ENCODE measurements at places on chromosomes 12 and 14.
A peak's percentile ranks its signal among the peaks of the same experiment; 100 is the strongest.

GRCh38 chr12:72925716-72926115 lies 653.5 kb downstream of the TRHDE start:
- DNase-seq, result no peak

DNA sequence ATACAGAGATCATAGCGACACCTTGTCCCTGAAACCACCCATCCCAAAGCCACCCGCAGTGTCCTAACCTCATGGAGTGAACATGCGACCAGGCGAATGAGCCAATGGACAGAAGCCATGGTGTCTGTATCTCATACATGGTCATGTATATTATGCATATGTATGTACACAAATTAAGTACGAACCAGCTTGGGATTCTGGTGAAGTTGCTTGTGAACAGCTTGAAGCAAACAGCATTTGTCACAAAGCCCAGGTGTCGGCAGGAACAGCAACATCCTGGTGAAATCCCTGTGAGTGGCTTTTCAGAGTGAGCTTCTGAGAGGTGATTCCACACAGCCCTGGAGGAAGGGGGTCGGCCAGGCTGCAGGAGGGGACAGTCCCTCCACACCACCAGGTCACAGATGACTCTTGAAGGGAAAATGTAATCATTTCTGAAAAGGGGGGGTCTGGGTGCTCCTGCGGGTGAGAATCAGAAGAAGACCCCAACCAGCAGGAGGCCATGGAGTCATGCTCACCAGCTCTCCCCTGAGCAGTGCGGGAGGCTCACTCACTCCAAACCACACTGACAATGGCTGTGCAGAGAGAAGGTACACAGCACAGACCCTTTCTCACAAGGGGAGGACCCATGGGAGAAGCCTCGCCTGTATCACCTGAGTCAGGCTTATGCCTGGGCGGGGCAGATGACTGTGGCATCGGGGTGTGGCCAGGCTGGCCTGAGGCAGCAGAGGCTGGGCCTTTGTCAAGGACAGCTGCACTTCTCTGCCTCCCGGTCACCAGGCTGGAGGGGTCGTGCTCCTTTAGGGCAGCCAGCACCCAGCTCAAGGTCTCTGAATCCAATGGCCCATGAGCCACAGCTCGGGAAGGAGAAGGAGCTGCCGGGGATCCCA lies 14.3 kb downstream of the CHGA start:
- no peak for DNase-seq

DNA sequence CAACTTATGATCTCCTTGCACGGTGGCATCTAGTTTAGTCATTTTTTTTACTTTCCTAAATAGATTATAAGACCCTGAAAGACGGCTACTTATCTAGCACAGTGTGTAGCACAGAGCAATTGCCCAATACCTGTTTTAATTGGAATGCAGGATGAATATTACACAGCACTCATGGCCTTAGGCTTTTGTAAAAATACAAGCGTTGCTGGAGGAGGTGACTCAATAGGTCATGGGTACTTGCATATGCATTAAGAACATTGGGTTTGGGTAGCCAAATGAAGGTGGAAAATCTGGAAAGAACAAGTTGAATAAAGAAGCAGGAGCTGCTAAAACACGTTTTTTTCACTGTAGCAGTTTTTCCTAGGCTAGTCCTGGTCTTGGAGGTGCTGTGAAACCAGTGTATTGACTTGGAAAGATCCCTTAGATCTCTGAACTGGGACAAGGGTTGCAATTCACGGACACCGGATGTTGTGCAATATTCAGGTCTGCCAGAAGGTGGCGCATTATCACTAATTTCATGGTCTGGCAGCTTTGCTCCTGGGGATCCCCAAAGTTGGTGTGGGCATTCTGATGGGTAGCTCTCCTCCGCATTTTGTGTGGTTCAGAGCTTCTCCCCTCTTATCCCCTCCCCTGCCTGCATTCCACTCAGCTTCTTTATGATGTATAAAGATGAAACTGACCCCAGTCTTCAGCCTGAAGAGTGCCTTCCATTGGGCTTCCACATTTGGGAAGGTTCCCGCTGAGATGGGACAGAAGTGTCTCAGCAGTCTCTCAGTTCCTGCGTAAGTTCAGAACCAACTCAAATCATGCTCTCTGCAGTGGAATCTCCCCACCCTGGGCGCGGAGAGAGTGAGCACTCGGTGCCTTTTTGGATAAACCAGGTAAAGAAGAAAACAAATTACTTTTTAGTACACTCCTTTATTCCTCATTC lies 278.3 kb downstream of the NRXN3 start:
- DNase-seq, result no peak

GRCh38 chr14:35113308-35113950 lies 8.4 kb downstream of the PPP2R3C start:
- DNase-seq, result no peak

DNA sequence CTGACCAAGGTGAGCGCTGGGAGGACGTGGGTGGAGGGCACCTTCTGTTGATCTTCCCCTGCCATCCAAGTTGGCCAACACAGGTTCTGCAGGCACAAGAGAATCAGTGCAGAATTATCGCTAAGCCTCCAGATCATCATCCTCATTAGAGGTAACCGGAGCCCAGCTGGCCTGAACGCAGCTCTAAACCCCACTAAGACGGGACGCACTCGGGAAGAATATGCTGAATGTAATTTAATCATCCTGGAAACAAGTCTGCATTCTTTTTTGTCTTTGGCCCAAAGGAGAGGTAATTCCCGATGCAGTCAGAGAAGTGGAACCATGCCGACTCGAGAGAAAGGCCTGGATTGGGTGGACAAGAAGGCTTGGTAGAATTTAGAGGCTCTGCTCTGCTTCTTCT lies 111.0 kb upstream of the GSC start:
- no peak for DNase-seq

- DNase-seq, result no peak
Observed at GRCh38 chr14:35934499-35934898, 108.4 kb downstream of the BRMS1L start.

DNA sequence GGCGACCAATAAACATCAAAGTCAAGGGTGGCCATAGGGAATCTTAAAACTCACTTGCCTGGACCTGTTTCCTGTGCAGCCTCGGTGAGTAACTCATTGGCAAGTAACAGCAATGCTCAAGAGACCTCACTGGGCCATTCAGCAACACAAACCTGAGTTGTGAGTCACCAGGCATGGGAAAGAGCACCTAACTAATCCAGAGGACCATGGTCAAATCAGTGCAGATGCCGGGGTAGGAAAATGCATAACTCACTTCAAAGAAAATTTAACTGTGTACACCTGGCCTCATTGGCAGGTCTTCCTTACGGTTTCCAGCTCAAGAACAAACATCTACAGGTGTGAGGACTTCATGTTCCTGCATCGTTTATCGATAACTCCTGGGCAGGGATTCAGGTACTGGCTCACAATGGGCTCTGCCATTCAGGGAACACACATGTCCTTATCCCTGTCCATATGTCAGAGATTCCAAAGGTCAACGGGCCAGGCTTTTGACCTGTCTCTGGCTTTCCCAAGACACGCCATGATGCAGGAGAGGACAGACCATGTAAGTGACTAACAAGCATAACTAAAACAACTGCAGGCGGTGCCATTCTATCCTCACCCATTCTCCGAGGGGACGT lies 211.8 kb downstream of the ANO2 start:
- no peak for DNase-seq

DNA sequence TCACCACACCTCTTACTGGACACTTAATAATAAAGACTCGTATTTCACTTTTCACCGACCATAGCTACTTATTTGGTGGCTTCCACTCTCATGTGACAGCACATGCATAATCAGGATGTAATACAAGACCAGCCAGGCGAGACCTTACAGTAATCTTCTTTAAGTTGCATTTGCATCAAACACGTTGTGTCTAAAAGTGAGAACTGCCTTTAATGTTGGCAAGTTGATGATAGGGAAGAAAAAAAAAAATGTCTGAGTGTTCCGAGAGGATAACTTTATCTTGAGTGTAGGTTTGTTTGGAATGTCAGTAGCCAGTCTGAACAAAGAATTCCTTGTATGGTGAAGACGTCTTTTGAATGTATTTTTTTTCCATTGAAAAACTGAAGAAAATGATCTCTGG lies 440.4 kb downstream of the ADAMTS20 start:
- DNase-seq, result no peak

DNA sequence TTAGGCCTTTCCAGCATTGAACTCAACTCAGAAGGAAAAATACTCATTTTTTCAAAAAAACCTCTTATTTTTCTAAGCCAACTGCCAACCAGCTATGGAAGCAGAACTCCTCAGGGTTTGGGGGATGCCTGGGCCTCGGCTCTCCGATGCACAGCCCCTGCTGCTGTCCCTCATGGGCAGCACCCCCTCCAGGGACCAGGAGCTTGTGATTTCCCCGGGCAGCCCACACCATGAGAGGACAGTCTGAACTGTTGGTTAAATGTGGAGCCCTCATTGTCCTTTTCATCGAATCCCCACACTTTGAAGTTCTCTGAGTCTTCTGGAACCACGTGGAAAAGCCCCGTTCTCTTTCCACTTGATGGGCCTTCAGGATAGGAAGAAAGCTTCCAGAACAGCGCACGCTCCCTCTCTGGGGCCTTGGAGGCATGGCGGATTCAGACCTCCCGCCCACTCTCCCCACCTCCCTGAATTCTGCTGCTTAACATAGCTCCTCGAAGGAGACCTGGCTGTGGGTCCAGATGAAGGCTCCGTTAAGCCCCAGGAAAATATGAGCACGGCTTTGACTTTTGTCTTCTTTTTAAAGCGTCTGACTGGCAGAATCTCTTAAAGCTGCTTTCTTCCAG lies 156.6 kb downstream of the CALM1 start:
- no peak for DNase-seq

- DNase-seq, result no peak
Observed at GRCh38 chr12:120314220-120314619, 12.1 kb downstream of the SIRT4 start.

GRCh38 chr14:101022121-101022520 lies 118.6 kb upstream of the RTL1 start:
- no peak for DNase-seq

DNA sequence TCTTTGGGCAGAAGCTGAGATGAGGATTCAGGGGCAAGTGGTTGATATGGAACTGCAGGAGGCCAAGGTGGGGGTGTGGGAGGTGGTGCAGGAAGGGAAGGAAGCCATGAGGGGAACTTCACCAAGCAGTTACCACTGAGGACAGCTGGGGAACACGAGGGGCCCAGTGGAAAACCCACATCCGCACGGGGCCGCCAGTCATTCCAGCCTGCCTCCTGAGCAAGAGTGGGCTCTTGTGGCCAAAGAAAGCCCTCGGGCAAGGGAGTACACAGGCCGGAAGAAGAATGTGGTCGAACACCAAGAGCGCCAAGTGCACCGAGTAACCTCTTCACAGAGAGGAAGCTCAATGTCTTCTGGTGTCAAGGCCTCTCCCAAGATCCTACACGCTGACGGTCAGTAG lies 252.2 kb upstream of the FOXN3 start:
- DNase-seq, result no peak

GRCh38 chr12:98127336-98127679 lies 388.1 kb upstream of the TMPO start:
- DNase-seq, result no peak

DNA sequence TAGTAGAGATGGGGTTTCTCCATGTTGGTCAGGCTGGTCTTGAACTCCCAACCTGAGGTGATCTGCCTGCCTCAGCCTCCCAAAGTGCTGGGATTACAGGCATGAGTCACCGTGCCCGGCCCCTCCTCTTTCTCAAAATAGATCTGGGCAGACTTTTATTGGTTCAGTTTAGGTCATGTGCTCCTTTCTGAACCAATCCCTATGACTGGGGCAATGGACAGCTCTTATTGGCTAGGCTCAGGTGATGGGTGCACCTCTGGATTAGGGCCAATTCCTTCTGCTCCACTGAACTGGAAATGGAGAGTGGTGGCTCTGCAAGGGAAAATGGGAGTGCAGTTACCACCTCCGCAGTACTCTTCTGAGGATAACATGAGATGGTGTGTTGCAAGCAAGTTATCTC lies 6.2 kb upstream of the ATP6V0A2 start:
- no peak for DNase-seq

DNA sequence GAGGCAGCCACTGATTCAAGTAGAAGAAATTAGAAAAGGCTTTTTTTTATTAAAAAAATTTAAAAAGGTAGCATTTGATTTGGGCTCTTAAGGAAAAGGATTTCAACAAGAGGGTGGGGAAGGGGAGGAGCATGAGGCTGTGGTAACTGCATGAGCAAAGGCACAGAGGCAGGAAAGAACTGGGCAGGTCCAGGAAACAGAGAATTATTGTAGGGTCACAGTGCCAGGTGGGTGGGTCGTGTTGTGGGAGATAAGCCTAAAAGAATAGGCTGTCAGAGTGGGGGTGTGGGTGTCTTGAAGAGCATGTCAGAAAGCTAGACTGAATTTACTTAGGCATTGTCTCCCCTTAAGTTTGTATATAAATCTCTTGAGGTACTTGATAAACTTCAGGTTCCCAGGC lies 7.8 kb downstream of the LIMA1 start:
- no peak for DNase-seq

- no peak for DNase-seq
Observed at GRCh38 chr12:8734873-8735381, 37.1 kb downstream of the RIMKLB start.

DNA sequence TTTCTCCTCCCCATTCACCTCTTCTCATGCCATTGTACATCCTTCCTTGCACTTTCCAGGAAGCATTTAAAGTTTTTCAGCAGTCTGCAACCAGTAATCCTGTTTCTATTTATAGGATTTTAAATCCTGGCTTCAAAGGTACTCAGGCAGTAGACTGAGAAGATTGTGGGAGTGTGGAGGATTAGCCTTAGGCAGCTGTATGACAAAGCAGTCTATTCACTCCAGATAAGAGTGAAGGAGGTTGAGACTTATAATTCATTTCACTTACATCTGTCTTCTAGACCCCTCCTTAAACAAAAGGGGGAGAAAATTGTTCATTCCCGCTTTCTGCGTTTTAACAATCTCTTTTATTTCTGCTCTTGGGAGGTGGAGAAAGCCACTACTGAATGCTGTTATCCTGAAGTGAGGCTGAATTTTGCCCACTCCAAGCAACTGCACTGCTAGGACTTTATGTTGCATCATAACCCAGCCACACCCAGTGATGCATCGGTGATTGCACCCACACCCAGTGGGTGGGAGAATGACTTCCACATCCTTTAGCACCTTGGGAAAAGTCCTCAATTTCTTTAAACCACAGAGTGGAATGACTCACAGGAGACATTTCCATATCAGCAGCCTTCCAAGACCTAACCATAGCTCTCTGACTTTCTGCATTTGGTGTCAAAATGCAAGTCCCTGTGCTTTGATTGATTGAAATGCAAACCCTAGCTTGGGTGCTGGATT lies 382.5 kb upstream of the ATP2B1 start:
- peak; percentile 76 for DNase-seq

GRCh38 chr14:24925771-24926374 lies 124.1 kb downstream of the STXBP6 start:
- DNase-seq, result no peak

DNA sequence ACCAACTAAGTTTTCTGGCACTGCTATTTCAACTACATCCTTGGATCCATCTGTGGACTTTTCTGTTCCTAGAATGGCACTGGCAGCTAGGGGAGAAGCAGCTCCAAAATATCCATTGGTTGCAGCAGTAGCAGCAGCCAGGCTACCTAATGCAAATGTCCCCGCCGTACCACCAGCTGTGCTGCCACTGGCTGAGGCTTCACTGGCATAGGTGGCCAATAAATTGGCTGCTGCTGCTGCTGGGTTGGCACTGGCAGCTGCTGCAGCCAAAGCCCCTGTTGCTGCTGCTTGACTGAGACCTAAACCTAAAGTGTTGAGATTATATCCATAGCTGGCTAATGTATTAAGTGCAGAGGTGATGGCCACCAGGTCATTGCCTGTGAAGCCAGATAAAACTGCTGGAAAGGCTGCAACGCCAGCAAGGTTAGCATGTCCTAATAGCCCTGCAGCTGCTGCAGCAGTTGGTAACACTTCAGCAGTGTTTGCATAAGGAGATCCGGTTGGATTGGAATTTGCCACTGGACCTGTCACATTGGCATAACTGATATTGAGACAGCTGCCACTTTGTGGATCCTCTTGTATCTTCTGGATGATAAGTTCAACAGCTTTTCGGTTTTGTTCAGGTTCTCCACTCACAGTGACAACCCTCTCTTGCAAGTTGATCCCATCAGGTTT lies 149.5 kb downstream of the NOVA1 start:
- no peak for DNase-seq
